ENCODE measurements at places on chromosomes 13 and 19.
A peak's percentile ranks its signal among the peaks of the same experiment; 100 is the strongest.

DNA sequence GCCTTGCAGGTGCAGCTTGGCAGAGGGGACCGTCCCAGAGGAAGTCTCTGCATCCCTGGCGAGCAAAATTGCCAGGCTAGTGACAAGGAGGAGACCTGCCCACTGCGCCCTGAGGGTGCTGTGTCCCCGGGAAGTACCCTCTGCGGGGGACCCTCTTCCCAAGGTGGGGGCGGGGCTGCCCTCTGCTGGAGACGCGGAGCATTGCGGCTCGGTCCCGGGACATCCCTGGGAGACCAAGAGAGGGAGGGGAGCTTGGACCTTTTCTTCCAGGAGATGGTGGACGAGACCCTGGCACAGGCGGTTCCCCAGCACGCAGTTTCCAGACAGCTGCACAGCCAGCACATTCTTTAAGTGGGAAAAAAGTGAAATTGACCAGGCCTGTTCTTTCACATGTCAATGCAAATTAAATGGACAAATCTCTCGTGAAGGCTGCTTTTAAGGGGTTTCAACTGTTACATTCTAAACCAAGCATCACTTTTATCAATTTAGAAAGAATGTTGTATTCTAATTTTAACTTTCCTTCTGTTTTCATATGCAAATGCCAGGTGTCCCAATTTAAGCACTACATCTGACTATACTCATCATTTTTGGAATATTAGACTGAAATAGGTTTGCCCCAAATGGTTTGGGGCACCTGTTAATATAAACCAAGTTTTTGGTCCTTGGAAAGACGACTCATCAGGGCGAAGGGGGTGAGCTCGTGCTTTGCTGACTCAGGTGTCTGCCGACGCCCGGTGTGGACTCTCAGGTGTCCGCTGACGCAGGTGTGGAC lies 60.7 kb downstream of the MCF2L start:
- DNase-seq, result peak; percentile 42

- DNase-seq, result no peak
Observed at GRCh38 chr13:28375250-28375930, 119.5 kb downstream of the FLT1 start.

DNA sequence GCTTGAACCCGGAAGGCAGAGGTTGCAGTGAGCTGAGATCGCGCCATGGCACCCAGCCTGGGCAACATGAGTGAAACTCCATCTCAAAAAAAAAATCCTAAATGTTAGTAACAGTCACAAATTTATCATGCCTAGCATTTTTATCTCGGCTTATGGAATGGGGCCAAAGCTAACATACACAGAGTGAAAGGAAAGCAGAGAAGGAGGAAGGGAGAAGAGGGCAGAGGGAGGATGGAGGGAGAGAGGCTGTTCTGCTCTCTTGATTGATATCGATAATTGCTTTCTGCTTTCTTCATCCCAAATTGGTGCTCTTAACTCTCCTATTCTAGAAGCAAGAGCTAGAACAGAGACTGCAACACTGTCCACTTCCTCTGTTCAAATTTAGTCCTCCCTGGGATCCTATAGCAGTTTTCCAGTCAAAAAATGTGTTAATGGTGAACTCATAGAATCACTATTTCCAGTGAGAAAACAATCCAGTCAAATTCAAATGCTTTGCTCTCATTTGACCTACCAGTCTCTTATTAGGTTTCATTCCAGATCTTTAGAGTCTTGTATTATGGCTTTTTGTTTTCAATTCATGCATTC lies 15.8 kb upstream of the TUBGCP3 start:
- DNase-seq, result no peak

DNA sequence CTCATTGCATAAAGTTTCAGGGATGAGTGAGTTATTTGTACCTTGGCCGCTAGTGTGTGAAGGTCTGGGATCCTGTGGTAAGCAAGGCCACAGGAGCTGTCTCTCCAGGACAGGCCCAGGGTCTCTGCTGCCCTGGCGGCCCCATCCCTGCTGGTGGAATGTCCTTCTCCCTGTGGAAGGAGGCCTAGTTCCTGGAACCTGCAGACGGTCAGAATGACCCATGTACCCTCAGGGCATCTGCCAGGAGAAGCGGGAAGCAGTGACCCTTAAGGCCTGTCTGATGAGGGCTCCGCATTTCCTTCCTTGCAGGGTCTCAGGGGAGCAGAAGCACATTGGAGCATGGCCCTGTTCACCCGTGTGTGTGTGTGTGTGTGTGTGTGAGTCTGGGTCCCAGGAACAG lies 32.1 kb upstream of the SOX1 start:
- no peak for DNase-seq

- peak; percentile 50 for DNase-seq
Observed at GRCh38 chr13:79936368-79937136, 404.4 kb downstream of the SPRY2 start.

DNA sequence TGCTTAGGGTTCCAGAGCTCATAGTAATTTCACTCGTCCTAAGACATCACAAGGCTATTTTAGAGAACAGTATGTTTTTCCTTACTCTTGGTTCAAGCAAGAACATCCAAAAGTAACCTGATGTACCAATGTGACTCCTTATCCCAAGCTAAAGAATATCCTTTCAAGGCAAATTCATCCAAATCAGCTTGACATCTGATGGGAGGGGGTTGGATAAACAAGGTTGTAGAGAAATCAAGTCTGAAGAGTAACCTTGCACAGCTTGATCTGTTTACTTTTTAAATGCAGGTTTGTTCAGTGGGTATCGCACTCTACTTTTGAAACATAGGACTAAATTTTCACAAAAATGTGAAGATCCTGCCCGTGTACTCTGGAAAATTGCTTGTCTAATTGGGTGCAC lies 201.2 kb downstream of the GGACT start:
- no peak for DNase-seq

GRCh38 chr13:42924344-42924743 lies 67.7 kb downstream of the EPSTI1 start:
- DNase-seq, result no peak

GRCh38 chr19:18662972-18663732 lies 20.3 kb upstream of the CRTC1 start:
- peak; percentile 53 for DNase-seq

- no peak for DNase-seq
Observed at GRCh38 chr13:75160984-75161383, 321.0 kb downstream of the TBC1D4 start.

DNA sequence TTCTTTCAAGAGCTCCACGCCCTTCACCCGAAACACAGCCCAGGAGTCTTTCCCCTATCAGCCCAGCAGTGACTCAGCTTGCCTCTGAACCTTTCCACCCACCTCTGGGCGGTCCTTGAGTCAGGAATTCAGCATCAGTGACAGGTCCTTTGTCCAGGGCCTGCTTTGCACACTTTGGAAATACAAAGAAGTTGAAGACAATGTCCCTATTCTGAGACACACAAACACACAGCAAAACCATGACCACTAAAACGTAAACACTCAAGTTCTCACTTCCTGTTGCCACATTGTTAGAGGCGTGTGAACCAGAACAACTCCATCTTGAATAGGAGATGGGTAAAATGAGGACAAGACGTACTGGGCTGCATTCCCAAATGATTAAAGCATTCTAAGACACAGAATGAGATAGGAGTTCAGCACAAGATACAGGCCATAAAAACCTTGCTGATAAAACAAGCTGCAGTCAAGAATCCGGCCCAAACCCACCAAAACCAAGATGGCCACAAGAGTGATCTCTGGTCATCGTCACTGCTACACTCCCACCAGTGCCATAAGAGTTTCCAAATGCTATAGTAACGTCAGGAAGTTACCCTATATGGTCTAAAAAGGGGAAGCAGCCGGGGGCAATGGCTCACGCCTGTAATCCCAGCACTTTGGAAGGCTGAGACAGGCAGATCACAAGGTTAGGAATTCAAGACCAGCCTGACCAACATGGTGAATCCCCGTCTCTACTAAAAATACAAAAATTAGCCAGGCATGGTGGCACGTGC lies 49.2 kb upstream of the ATP12A start:
- DNase-seq, result no peak

GRCh38 chr19:50330365-50331078 lies 1.3 kb upstream of the KCNC3 start:
- DNase-seq, result peak; percentile 72

GRCh38 chr13:73849292-73849691 lies 284.9 kb downstream of the KLF12 start:
- peak; percentile 7 for DNase-seq

GRCh38 chr19:40724315-40724714 lies 7.4 kb downstream of the ITPKC start:
- DNase-seq, result no peak

DNA sequence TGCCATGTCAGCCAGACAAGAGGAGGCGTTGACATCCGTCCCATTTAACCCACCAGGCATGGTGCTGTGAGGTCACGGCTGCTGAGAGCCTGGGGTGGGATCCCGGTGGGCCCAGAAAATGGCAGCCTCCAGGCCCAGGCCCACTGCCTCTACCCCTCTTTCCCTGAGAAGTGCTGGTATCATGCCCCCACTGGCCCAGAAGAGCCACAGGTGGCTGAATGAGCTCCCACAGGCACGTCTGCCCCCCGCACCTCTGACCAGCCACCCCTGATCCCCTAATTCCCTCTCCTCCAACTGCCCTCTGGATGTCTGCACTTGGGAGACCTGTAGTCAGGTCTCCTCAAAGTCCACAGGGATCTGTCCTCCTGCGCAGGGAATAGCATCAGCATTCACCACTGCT lies 37.3 kb upstream of the KCTD15 start:
- no peak for DNase-seq

DNA sequence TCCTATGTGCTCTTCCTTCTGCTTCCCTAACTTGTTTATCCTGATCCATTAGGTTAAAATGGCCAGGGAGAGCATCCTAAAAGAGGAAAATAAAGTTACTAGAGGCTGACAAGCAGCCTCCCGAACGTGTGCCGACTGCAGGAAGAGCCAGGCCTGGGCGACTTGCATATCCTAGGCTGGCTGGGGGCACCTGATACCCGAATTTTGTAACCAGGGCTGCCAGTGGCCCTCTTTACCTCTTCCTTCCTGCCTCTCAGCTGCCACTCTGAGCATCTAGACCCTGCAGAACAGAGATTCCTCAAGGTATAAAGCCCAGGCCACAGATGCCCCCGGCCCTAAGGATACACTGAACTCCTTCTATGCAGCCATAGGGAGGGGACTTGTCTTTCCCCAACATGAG lies 48.5 kb upstream of the KATNAL1 start:
- DNase-seq, result no peak

Data from HTR-8/SVneo (cell line).